ENCODE measurements at places on chromosomes 2 and 18.

GRCh38 chr2:18045230-18045629, 166.8 kb downstream of the KCNS3 start:
- no peaks in the 10 kb centered on the region for H3K4me1 ChIP-seq
- H3K27ac ChIP-seq: no peak overlapping the region
- H3K4me3 ChIP-seq: no peak overlapping the region
- H3K27me3 ChIP-seq: no peaks in the 10 kb centered on the region
- H3K36me3 ChIP-seq: no peaks in the 10 kb centered on the region

DNA sequence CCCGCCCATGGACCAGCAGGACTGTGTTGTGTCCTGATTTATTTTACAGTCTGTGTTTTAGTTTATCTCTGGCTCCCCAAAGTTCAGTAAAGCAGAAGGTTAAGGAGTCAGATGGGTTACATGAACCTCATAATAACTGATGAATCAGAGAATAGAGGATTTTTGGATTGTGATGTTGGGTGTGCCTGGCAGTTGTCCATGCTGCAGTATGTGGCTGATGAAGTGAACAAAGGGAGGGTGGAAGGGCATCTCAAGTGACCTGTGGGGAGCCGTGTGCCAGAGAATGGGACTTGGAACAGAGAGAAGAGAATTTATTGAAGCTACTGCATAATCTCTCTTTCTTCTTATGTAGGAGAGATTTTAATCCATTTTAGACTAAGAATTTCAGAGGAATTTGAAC, 145.5 kb downstream of the MAP4K4 start:
- H3K27me3 ChIP-seq: no peaks in the 10 kb centered on the region
- H3K36me3 ChIP-seq: peaks cover 35% of the 10 kb centered on the region
- no peak for DNase-seq
- peaks cover 6% of the 10 kb centered on the region for H3K4me1 ChIP-seq

- H3K4me3 ChIP-seq: no peak overlapping the region
- peaks cover 51% of the 10 kb centered on the region for H3K27me3 ChIP-seq
- no peak for DNase-seq
- H3K4me1 ChIP-seq: peaks cover 4% of the 10 kb centered on the region
- H3K36me3 ChIP-seq: no peaks in the 10 kb centered on the region
- H3K27ac ChIP-seq: no peak overlapping the region
These were observed 27.6 kb downstream of the CELF4 start for GRCh38 chr18:37537868-37538525.

GRCh38 chr2:227739351-227739750, 6.3 kb upstream of the SCYGR8 start:
- no peaks in the 10 kb centered on the region for H3K4me1 ChIP-seq
- H3K4me3 ChIP-seq: no peak overlapping the region
- H3K27ac ChIP-seq: no peak overlapping the region
- DNase-seq: no peak
- H3K36me3 ChIP-seq: no peaks in the 10 kb centered on the region

GRCh38 chr18:11502368-11502767, 107.0 kb upstream of the SLC35G4 start:
- no peaks in the 10 kb centered on the region for H3K27me3 ChIP-seq
- H3K27ac ChIP-seq: no peak overlapping the region
- H3K4me3 ChIP-seq: no peak overlapping the region
- H3K4me1 ChIP-seq: no peaks in the 10 kb centered on the region
- no peak for DNase-seq

Data from effector memory CD8-positive, alpha-beta T cell (primary cell).